ENCODE measurements at places on chromosomes 6 and 20. TPM values are rescaled to one million over a fixed set of nuclear protein-coding genes. Genes with fewer than 3 reads are reported as not detected.
A peak's percentile ranks its signal among the peaks of the same experiment; 100 is the strongest.

- H3K4me3 ChIP-seq: no peak overlapping the region
- no peak for DNase-seq
- no peaks in the 10 kb centered on the region for H3K27me3 ChIP-seq
- H3K36me3 ChIP-seq: no peaks in the 10 kb centered on the region
- H3K4me1 ChIP-seq: no peaks in the 10 kb centered on the region
- no peak overlapping the region for H3K27ac ChIP-seq
These were observed 105.9 kb upstream of the FOXC1 start for GRCh38 chr6:1503811-1504210.

- no peaks in the 10 kb centered on the region for H3K27me3 ChIP-seq
- no peak overlapping the region for H3K27ac ChIP-seq
- peaks cover 13% of the 10 kb centered on the region for H3K4me1 ChIP-seq
- no peaks in the 10 kb centered on the region for H3K36me3 ChIP-seq
These were observed 143.3 kb downstream of the TAF4 start for GRCh38 chr20:61922411-61922810.

DNA sequence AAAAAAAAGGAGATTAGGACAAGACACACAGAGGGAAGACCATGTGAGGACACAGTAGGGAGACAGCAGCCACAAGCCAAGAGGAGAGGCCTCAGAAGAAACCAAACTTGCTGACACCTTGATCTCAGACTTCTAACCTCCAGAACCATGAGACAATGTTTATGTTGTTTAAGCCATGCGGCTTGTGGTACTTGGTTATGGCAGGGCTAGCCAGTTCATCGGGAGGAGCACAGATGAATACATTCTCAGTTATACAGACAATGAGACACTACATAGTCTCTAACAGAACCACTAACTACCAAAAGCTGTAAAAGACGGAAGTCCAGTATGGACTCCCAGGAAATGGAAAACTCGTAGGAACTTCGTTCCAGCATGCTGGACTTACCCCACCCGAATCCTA is 116.8 kb downstream of the MBOAT1 start:
- H3K4me1 ChIP-seq: peaks cover 12% of the 10 kb centered on the region
- H3K27me3 ChIP-seq: no peaks in the 10 kb centered on the region
- no peak overlapping the region for H3K4me3 ChIP-seq

DNA sequence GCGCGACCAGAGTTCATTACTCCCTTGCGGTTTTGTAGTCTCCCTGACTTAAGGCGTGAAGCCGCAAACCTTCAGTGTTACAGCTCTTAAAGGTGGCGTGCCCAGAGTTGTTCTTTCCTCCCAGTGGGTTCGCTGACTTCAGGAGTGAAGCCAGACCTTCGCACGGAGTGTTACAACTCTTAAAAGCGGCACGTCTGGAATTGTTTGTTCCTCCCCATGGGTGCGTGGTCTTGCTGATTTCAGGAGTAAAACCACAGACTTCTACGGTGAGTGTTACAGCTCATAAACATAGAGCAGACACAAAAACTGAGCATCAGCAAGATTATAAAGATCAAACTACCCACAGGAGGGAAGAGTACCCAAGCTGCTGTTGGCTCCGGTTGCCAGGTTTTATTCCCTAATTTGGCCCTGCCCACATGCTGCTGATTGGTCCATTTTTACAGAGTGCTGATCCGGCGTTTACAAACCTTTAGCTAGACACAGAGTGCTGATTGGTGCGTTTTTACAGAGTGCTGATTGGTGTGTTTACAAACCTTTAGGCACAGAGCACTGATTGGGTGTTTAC is 10.4 kb downstream of the TMEM14C start:
- H3K4me1 ChIP-seq: peaks cover 30% of the 10 kb centered on the region
- peaks cover 53% of the 10 kb centered on the region for H3K36me3 ChIP-seq
- H3K27ac ChIP-seq: peak overlapping the region; percentile 85
- H3K27me3 ChIP-seq: no peaks in the 10 kb centered on the region
- DNase-seq: peak; percentile 38

DNA sequence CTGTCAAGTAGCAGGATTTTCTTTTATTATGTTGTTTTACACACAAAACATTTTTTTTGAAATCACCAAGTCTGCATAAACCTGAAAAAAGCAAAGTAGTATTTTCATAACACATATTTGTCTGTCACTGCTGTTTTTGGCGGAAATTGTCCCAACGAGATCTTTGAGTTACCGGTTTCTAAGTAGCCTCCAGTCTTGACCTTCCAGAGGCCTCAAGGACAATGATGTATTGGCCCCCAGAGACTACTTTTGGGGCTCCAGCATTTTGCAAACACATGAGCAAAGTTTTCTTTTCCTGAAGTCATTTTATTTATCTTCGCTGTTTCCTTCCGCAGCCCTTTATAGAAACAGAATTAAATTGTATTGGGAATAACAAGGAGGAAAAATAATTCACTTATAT is 862.6 kb downstream of the KIF16B start:
- no peak for DNase-seq
- H3K27ac ChIP-seq: no peak overlapping the region
- no peak overlapping the region for H3K4me3 ChIP-seq
- no peaks in the 10 kb centered on the region for H3K36me3 ChIP-seq
- H3K4me1 ChIP-seq: no peaks in the 10 kb centered on the region

DNA sequence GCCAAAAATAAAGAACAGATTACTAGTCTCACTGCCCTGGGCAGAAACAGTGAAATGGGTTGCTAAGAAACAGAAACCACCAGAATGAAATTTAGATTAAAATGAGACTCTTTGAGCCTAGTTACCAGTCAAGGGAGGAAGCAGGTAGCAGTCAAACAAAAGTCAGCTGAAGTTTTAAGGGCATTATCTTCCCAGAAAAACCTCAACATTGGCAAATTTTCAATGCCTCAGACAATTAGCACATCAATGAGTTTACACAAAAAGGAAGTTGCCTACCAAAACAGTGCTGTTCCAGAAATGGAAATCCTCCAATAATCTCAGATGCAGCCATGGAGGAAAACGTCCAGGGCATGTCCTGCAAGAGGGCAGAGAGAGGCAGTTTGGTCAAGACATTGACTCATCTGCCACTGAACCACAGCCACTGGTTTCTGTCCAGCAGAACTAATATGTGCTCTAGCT is 399.7 kb upstream of the ADGRB3 start:
- DNase-seq: no peak
- H3K36me3 ChIP-seq: no peaks in the 10 kb centered on the region
- H3K4me1 ChIP-seq: no peaks in the 10 kb centered on the region
- no peaks in the 10 kb centered on the region for H3K27me3 ChIP-seq

DNA sequence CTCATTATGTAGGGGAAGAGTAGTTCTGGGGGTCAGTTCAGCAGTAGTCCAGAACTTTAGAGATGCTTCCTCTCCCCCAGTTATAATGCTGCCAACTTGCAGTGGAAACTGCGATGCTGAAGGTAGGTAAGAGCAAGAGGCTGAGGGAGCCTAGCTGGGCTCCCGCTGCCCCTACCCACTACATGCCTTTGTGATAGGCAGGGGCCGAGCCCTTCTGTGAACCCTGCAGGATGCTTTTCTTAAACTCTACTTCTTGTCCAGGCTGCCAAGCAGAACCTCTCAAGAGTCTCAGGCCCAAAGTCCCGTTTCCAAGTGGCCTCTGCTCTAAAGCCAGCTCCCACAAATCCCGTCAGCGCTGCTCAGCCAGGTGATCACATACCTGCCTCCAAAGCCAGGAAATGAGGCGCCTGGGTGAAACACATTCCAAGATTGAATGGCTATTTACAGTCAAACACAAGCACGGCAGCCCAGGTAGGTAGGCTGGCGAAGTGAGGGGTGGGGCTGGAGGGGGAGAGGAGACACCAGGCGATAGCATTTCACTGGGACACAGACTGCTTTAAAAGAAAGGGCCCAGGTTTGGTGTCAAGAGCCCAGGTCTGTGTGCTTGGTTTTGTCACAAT is 150.7 kb downstream of the CD24 start:
- DNase-seq: no peak
- H3K36me3 ChIP-seq: no peaks in the 10 kb centered on the region
- H3K27me3 ChIP-seq: no peaks in the 10 kb centered on the region
- H3K4me1 ChIP-seq: peaks cover 26% of the 10 kb centered on the region
- H3K4me3 ChIP-seq: no peak overlapping the region

- H3K27ac ChIP-seq: no peak overlapping the region
- no peak overlapping the region for H3K4me3 ChIP-seq
- peaks cover 12% of the 10 kb centered on the region for H3K4me1 ChIP-seq
These were observed 290.8 kb upstream of the RNF24 start for GRCh38 chr20:4306206-4306605.

DNA sequence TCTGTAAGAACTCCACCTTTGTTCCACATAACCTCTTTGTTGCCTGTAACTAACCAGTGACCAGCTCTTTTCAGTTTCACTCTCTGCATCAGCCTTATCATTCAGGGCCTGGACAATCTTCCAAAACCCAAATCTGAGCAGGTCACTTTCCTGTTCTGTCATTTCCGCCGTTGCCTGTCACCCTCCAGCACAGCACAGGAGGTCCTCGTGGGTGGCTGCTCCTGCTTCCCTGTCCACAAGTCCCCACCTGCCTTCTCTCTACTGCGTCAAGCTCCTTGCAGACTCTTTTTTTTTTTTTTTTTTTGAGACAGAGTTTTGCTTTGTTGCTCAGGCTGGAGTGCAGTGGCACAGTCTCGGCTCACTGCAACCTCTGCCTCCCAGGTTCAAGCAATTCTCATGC is 73.9 kb downstream of the MTHFD1L start:
- peaks cover 58% of the 10 kb centered on the region for H3K36me3 ChIP-seq
- DNase-seq: no peak
- H3K4me3 ChIP-seq: no peak overlapping the region
- no peak overlapping the region for H3K27ac ChIP-seq
- H3K4me1 ChIP-seq: peaks cover 5% of the 10 kb centered on the region

DNA sequence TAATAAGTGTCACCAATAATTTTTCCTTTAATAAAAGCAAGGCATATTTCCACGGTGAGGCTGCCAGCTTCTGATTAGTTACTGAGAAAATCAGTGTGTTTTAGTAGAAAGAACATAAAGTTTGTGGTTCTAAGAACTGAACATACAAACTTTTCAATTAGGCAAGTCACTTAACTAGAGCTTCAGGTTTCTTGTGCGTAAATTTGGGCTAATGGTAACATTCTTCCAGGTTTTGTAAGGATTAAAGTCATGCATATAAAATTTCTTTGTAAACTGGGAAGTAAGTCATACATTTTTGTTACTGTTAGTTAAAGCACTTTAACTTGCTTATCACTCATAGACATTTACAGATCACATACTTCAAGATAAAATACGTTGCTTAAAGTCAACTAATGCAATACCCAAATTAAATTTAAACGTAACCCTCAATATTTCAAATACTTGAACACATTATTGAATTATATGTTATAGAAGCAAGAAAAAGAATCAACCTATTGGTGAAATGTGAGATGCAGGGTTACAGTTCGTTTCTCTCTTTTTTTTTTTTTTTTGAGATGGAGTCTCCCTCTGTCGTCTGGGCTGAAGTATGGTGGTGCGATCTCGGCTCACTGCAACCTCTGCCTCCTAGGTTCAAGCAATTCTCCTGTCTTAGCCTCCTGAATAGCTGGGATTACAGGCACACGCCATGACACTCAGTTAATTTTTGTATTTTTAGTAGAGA is 327.3 kb upstream of the NOX3 start:
- H3K27me3 ChIP-seq: no peaks in the 10 kb centered on the region
- no peaks in the 10 kb centered on the region for H3K36me3 ChIP-seq
- H3K4me3 ChIP-seq: no peak overlapping the region
- no peak for DNase-seq
- H3K27ac ChIP-seq: peak overlapping the region; percentile 85

- no peak overlapping the region for H3K4me3 ChIP-seq
- H3K27ac ChIP-seq: no peak overlapping the region
- DNase-seq: no peak
- no peaks in the 10 kb centered on the region for H3K4me1 ChIP-seq
These were observed 295.6 kb downstream of the ZFAND3 start for GRCh38 chr6:38114976-38115625.

DNA sequence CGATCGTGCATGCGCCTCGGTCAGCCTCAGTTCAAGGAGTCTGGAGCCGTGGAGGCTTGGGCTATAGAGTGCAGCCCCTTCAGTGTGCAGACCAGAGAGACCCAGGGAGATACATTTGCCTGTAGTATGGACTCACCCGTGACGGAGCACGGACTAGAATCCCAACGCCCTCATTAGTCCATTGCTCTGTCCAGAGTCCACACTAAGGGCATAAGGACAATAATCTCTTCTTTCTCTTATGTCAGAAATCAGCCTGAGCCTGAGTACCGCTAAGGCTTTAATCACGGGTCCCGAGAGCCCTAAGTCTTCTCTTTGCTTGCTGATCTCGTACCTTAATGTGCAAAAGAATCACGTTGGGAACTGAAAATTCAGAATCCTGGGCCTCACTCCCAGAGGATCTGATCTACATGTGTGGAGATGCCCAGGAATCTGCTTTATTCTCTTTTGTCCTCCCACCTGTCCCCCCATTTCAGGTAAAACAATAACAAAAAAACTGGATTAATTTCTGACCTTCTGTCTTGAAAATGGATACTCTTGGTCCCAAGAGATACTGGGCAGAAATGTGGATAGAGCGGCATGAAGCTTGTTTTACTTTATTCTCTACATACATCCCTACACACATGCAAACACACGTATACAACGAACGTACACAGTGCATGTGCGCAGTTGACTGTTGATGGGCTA is 671 bp downstream of the BPHL start:
- H3K4me1 ChIP-seq: peaks cover 16% of the 10 kb centered on the region
- no peak for DNase-seq
- peaks cover 6% of the 10 kb centered on the region for H3K36me3 ChIP-seq

- H3K27me3 ChIP-seq: peaks cover 35% of the 10 kb centered on the region
- no peaks in the 10 kb centered on the region for H3K36me3 ChIP-seq
- H3K4me1 ChIP-seq: peaks cover 16% of the 10 kb centered on the region
- DNase-seq: no peak
- H3K4me3 ChIP-seq: no peak overlapping the region
These were observed 880 bp upstream of the CPXM1 start for GRCh38 chr20:2801286-2801728.

DNA sequence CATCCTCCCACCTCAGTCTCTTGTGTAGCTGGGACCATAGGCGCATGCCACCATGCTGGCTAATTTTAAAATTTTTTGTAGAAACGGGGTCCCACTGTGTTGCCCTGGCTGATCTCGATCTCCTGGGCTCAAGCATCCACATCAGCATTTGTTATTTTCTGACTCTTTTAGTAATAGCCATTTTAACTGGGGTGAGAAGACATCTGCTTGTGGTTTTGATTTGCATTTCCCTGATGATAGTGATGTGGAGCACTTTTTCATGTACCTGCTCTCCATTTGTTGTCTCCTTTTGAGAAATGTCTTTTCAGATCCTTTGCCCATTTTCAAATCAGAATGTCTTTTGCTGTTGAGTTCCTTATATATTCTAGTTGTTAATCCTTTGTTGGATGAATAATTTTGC is 22.2 kb upstream of the TULP4 start:
- no peak for DNase-seq
- no peaks in the 10 kb centered on the region for H3K36me3 ChIP-seq
- H3K27me3 ChIP-seq: no peaks in the 10 kb centered on the region
- no peak overlapping the region for H3K4me3 ChIP-seq
- H3K27ac ChIP-seq: no peak overlapping the region

GRCh38 chr20:53609491-53610445 is 16.1 kb upstream of the ZNF217 start:
- H3K27ac ChIP-seq: peak overlapping the region; percentile 92
- H3K27me3 ChIP-seq: no peaks in the 10 kb centered on the region
- DNase-seq: peak; percentile 82
- peaks cover 49% of the 10 kb centered on the region for H3K4me1 ChIP-seq

The PCIF1 gene
- 5.2 TPM for total RNA-seq

The DLL1 gene
- not detected for total RNA-seq

The CAGE1 gene
- 0.08 TPM for total RNA-seq

The FKBP1C gene
- total RNA-seq: 0.09 TPM

The CYP39A1 gene
- total RNA-seq: 2.1 TPM
